Osteocyte (in vitro differentiated cells): ENCODE measurements at places on chromosomes 3 and 15. TPM values are rescaled to one million over a fixed set of nuclear protein-coding genes. Genes with fewer than 3 reads are reported as not detected.

Gene RFX7
- 20.2 and 21.3 TPM in 2 replicates for total RNA-seq

Gene TPRA1
- total RNA-seq = 49.0 and 49.7 TPM in 2 replicates

Gene SLCO2A1
- total RNA-seq = 9.8 and 10.7 TPM in 2 replicates

Gene CCR3
- not detected in 2 replicates for total RNA-seq

Gene SPTBN5
- 3.0 and 3.2 TPM in 2 replicates for total RNA-seq

Gene VWA5B2
- total RNA-seq = 0.11 TPM in 1 of 2 replicates, not detected in the other

Gene DNAH1
- total RNA-seq = 9.4 and 9.7 TPM in 2 replicates

Gene TUBGCP5
- 19.1 and 21.4 TPM in 2 replicates for total RNA-seq

Gene GABRR3
- total RNA-seq = not detected in 2 replicates

Gene PPP1R14D
- total RNA-seq = not detected in 2 replicates

Gene MNS1
- total RNA-seq = 2.5 and 3.4 TPM in 2 replicates

Gene ATP13A4
- 0.27 TPM in 1 of 2 replicates, not detected in the other for total RNA-seq

Gene ALDH1L1
- total RNA-seq = 1.4 and 1.5 TPM in 2 replicates

Gene KY
- not detected in 2 replicates for total RNA-seq

Gene CMTM7
- total RNA-seq = 14.7 and 17.8 TPM in 2 replicates

Gene RETNLB
- total RNA-seq = not detected in 2 replicates

Gene PLIN1
- total RNA-seq = 0.70 and 0.84 TPM in 2 replicates

Gene SLMAP
- total RNA-seq = 69.8 and 71.5 TPM in 2 replicates

Gene SMCO1
- total RNA-seq = not detected in 2 replicates

Gene ZNF609
- total RNA-seq = 31.7 and 35.1 TPM in 2 replicates

Gene MRPL47
- 32.1 and 32.8 TPM in 2 replicates for total RNA-seq

Gene NRG4
- total RNA-seq = not detected in 2 replicates

Gene PYGO1
- 16.1 and 18.5 TPM in 2 replicates for total RNA-seq

Gene LIPH
- not detected in 2 replicates for total RNA-seq

Gene OGG1
- 34.8 and 37.9 TPM in 2 replicates for total RNA-seq

Gene CMTM8
- total RNA-seq = 4.3 and 5.1 TPM in 2 replicates

Gene HYKK
- total RNA-seq = 3.1 and 3.4 TPM in 2 replicates

Gene GHSR
- total RNA-seq = not detected in 2 replicates

Gene TUSC7
- total RNA-seq = not detected in 2 replicates

Gene EFCC1
- 0.13 TPM in 1 of 2 replicates, not detected in the other for total RNA-seq

Gene SRP14
- 181 and 196 TPM in 2 replicates for total RNA-seq

Gene VGLL3
- 528 and 587 TPM in 2 replicates for total RNA-seq

Gene ASB7
- 12.9 and 13.1 TPM in 2 replicates for total RNA-seq

Gene FANCD2OS
- total RNA-seq = not detected in 2 replicates

Gene CSTA
- total RNA-seq = not detected in 2 replicates

Gene ROBO2
- 18.4 and 19.0 TPM in 2 replicates for total RNA-seq

Gene GOLGA6L9
- 2.6 and 2.8 TPM in 2 replicates for total RNA-seq

Gene TMEM207
- not detected in 2 replicates for total RNA-seq

Gene FAM174B
- 8.2 and 11.0 TPM in 2 replicates for total RNA-seq

Gene TRAT1
- not detected in 2 replicates for total RNA-seq

Gene TMEM158
- total RNA-seq = 15.0 and 15.1 TPM in 2 replicates

Gene MYH15
- total RNA-seq = 0.05 and 0.08 TPM in 2 replicates

Gene ABI3BP
- total RNA-seq = 157 and 175 TPM in 2 replicates

Gene C2CD4B
- not detected in 2 replicates for total RNA-seq

Gene CYP11A1
- not detected in 2 replicates for total RNA-seq

Gene ST3GAL6
- total RNA-seq = 4.4 and 8.0 TPM in 2 replicates

Gene KBTBD13
- total RNA-seq = not detected in 2 replicates

Gene CCDC39
- total RNA-seq = not detected in 2 replicates

Gene GOLGA6A
- 0.21 TPM in 1 of 2 replicates, not detected in the other for total RNA-seq

Gene STRIT1
- not detected in 2 replicates for total RNA-seq

Gene CAMKV
- not detected in 2 replicates for total RNA-seq

Gene OSBPL10
- 21.7 and 24.7 TPM in 2 replicates for total RNA-seq

Gene MAP1A
- total RNA-seq = 27.6 and 29.2 TPM in 2 replicates

Gene RPP25
- 19.8 and 20.1 TPM in 2 replicates for total RNA-seq

Gene CACNA2D3
- 0.18 and 0.46 TPM in 2 replicates for total RNA-seq

Gene MKRN2OS
- not detected in 2 replicates for total RNA-seq

Gene WDR76
- 6.0 and 7.6 TPM in 2 replicates for total RNA-seq

Gene TYRO3
- 8.1 and 8.3 TPM in 2 replicates for total RNA-seq
